ENCODE measurements at places on chromosomes 3 and 15.

DNA sequence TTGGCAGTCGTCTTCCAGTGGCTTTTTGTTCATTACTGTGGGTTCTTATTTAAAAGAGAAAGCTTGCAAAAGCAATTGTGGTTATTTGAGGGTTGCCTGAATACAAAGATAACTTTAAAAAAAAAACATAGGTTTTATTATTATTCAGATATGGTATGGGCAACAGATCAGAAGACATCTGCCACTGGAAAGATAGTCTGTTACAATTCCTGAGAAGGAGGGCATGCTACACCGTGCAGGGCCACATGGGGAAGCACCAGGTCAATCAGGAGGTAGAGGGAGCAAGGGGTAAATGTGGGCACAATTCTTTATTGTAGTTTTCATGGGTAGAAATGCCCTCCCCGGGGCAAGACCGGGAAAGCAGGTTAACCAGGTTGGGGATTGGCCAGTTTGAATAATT, 46.5 kb downstream of the BBS4 start:
- no peak for DNase-seq

DNA sequence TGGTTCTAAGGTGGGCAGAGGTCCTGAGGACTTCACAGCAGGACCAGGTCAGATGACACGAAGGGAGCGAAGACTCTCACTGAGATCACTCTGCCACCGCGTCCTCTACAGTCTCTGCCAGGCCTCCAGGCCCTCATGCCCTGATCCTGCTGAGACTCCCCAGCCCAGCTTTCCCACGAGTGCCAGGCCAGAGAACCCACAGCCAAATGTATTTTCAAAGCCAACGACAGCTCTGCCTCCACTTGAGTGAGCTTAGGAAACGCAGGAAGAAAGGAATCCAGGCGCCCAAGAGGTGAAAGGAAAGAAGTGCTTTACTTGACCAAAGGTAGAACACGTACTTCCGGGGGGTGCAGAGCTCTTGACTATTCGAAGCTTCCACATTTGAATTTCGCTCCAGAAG, 275.0 kb downstream of the XXYLT1 start:
- no peak for DNase-seq

GRCh38 chr15:65062726-65063125, 5.1 kb downstream of the RASL12 start:
- no peak for DNase-seq

DNA sequence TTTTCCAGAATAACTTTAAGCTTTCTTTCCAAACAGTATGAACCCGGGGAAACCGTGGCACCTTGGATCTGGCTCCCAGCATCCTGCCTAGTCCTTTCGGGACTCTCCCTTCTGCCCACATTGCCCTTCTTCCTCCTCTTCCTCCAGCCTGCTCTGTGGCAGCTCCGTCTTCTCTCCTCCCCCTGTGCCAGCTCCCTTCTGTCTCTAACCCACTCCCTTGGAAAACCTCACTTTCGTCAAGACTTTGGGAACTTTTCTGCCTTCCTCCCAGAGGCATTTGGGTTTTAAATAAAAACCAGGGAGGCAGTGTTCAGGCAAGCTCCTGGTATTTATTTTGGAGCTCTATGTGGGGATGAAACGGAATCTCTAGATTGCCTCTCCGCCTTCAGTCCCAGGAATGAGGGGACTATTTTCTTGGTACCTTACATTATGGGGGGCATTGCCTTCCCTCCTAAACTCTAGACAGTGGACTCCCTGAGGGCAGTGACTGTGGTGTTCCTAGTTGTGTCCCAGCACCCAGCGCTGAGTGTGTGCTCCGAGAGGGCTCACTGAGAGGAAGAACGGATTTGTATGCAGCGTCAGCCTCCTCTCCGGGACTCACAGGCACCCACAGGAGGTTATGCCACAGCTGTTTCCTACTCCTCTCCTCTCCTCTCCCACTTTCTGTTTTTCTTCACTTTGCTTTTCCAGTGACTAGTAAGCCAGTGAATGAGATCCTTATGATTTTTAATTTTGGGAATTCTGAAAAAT, 105.4 kb upstream of the MRPS22 start:
- no peak for DNase-seq

DNA sequence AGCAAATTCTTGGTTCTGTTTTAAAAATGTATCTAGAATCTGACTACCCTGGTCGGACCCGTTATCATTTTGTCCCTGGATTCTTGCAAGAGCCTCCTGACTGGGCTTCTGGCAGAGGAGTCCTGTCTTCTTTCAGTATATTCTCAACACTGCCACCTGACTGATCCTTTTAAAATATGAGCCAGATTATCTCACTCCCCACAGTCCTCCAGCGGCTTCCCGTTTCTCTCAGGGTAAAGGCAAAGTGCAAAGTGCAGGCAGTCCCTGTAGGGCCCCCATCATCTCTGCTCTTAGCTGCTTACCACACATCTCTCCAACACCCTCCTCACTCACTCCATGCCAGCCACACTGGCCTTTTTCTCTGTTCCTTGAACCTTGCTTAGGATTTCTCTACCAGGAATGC, 28.4 kb downstream of the CRTC3 start:
- no peak for DNase-seq

GRCh38 chr15:51046799-51047449, 47.8 kb downstream of the TNFAIP8L3 start:
- no peak for DNase-seq

DNA sequence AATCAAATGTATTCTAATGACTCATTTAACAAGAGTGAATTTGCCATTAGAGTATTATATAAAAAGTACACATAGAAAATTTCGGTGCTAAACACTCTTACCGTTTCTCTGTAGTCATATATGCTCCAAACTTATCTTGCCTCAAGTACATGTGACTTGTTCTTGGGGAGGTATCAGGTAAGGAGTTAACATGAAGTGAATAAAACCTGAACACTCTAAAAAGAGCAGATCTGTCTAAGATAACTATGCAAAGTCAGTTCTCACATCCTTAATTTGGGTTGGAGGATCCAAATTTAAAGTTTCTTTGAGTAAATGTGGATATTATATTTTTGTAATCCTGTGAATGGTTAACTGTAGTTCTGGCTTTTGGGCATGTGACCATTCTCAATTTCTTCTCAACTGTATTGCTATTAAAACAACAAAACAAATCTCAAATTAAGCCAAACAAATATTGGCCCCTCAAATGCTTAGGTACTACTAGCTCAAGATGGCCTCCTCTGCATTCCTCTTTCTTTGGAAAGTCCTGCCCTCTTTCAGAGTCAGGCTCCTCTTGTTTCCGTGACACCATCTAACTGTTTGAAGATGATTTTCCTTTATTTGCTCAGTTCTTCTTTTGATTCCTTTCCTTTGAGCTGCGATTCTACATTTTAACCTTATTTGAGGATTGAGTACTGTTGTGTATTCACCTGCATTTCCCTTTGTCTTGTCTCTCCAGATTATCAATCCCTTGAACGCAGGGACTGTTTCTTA, 4.2 kb downstream of the EDEM1 start:
- no peak for DNase-seq

DNA sequence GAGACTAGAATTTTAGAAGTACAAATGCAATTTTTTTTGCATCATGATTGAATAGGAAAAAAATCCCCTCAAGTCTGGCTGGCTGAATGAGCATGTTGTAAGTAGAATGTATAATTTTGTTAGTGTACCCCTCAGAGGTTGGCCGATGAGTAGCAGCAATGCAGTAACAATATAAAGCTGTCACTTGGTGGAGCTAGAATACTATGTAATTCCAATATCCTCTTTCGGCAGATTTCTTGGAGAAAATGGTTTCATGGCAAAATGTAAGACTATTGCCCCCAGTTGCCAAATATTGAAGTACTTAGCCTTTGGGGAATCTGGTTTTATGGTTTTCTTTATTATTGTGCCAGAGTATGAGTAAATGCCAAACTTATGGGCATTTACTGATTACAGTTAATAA, 39.8 kb upstream of the SGO1 start:
- DNase-seq, result no peak

DNA sequence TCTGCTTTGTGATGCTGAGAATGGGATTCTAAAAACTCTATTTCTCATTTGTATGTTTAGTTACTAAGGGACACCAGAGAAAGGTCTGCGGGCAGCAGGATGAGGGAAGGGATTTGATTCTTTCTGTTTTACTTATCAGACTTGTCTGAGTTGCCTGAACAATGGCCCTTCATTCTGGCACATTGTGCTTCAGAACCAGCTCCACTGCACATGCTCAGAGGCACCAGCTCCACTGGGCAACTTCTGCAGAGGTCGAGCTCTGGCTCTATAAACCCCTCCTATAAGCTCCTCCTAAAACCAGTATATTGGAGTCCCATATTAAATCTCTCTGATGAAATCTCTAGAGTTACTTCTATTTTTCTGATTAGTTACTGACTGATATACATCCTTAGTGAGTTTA, 453.2 kb upstream of the CDIN1 start:
- DNase-seq, result no peak

DNA sequence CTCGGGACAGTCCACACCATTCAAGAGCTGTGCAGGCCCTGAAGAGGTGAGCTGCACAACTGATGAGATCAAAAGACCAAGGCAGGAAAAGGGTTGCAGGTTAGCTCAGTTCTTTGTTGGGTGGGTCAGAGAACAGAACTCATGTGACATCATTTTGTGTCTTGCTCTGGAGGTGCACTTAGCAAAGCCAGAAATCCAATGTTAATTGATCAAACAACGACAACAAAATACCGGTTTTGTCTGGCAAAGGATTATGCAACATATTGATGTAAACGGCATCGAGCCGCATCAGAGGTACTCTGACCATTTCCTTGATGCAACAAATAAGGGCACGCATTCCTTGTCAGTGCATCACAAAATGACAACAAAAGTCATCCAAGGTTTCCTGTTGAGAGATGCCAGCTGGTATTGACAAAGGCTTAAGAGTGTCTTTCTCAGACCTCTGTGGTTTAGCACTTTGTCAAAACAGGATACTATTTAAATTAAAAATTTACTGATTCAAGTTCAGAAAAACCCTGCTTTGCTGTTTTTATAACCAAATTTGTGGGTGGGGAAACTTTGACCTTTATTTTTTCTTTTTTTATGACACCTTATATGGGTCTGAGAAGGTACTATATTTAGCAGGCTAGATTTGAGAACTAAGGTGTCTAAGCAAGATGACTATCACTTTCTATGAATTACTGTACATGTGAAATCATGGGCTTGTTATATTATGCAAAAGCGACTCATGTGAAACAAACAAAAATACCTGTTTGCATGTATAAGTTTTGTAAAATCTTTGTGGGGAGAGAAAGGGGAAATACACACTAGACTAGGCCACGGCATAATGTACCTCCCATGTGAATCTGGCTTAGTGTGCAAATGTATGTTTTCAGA, 496.1 kb downstream of the FOXP1 start:
- DNase-seq, result no peak

GRCh38 chr3:4492208-4493013, 737 bp upstream of the ITPR1 start:
- DNase-seq, result no peak

GRCh38 chr3:168431491-168431890, 335.8 kb upstream of the GOLIM4 start:
- no peak for DNase-seq

GRCh38 chr3:17749281-17749680, 6.8 kb upstream of the TBC1D5 start:
- DNase-seq, result no peak

All from hematopoietic multipotent progenitor cell treated with erythropoietin and hydrocortisone succinate and interleukin-3 and kit ligand, for 15 days (in vitro differentiated cells).